WTC11 (cell line): ENCODE measurements at places on chromosomes 2 and 18. TPM values are rescaled to one million over a fixed set of nuclear protein-coding genes. Genes with fewer than 3 reads are reported as not detected.

LIMS4 gene
- 1.1 TPM in 2 of 3 replicates, not detected in the other for total RNA-seq

ARID5A gene
- 8.5 to 13.9 TPM (median 10.1 TPM) in 3 replicates for total RNA-seq

RUFY4 gene
- total RNA-seq: 0.31 to 0.64 TPM (median 0.57 TPM) in 3 replicates

PDE11A gene
- 0.13 to 0.53 TPM (median 0.53 TPM) in 3 replicates for total RNA-seq

IL1A gene
- total RNA-seq: 0.34 to 0.55 TPM (median 0.42 TPM) in 3 replicates

DTNA gene
- 16.1 to 16.9 TPM (median 16.2 TPM) in 3 replicates for total RNA-seq

DNA sequence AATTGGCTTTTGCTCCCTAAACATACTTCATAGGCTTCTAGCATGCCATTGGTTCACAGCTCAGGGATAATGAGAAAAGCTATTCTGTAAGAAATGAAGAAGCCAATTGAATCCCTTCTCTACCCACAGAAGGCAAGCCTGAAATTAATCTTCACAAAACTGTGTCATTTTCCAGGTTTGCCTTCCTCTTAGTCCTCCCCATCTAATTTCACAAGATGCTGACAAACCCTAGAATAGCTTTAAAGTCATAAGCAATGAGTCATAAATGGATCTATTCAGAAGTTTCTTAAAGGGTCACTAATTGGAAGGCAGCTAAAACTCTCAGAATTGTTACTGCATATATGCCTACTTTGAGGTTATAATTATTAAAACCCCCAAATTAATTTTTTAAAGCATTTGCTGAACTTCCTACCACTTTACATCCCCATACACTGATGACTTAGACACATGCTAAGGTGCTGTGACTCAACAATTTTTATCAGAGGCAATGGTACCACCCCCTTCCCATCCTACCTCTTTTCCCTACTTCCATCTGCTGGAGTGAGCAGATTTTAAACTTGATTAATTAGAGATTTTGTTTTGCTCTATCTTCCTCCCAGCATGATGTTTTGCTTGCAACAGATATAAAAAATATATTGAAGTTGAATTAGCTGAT lies 51.3 kb upstream of the NABP1 start:
- no peak for DNase-seq

- no peak for DNase-seq
Measured at GRCh38 chr18:55419947-55420664, 167.9 kb downstream of the TCF4 start.

DNA sequence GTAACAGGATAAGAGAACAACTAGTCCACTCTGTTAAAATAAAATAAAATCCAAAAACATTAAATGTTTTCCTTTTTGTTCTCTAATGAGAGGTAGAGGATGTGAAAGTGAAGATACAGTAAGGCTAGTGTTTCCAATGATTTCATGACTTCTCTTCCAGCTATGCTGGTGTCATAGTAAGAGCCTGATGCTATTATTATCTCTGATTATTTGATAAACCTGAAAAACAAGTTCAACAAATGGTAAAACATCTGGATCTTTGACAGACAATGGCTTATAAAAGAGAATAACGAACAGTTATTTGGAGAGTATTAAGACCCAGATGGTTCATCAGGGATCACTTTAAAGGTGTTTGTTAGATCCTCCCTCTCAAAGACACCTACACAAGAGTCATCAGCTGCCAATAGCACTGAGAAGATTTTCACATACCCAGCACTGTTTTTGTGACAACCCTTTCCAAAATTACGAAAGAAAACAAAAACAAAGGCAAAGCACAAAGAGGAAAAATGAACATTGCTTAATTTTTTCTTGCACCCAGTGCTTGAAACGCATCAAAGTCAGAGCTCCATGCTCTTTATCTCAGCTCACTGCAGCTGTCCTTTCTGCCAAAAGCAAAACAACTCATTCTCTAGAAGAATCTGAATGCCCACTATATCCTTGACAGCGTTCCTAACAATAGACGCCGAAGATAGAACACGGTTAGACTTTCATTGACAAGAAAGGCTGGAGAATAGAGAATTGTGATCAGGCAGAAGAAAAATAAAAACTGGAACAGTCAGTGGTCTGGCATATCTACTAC lies 168.6 kb downstream of the SLC8A1 start:
- DNase-seq: no peak

- no peak for DNase-seq
Measured at GRCh38 chr18:28735731-28736130, 558.8 kb upstream of the CDH2 start.

DNA sequence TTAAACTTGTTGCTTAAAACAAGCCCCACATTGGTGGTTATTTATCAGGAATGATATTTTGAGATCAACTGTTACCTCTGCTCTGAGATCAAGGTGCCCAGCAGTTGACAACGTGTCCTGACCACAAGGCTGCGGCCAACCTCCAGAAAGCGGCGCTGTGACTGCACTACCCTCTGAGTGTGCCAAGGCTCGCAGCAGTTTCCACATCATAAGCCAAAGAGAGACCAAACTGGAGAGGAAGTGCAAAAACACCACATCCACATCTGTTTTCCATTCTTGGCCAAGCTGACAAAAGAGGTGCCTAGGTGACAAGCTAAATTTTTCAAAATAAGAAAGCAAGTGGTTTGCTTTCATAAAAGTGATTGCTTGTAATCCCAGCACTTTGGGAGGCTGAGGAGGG lies 410.8 kb upstream of the POU3F3 start:
- DNase-seq: no peak

- DNase-seq: no peak
Measured at GRCh38 chr2:113105047-113105785, 22.2 kb upstream of the IL1RN start.

- no peak for DNase-seq
Measured at GRCh38 chr2:47070920-47071824, 83.9 kb downstream of the STPG4 start.

- no peak for DNase-seq
Measured at GRCh38 chr2:69165091-69165880, 152.3 kb downstream of the ANTXR1 start.

DNA sequence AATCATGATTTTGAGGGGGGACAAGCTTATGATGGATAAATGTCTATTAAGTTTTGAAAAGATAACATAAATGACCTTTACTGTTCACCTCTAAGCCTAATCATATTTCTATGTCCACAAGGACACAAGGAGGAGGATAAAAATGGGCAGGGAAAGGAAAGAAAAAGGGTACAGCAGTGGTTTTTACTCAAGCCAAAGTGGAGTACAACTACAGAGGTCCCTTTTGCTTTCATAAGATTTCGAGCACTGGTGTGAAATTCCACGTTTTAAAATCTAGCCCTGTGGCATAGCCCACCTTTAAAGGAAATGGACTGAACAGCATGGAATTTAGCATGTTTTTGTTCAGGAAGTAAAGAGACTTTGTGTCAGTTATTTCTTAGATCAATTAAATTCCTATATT lies 19.2 kb downstream of the FN1 start:
- DNase-seq: no peak

GRCh38 chr18:48815179-48815515 lies 135.6 kb downstream of the SMAD7 start:
- DNase-seq: no peak

- no peak for DNase-seq
Measured at GRCh38 chr2:132978840-132979239, 308.8 kb upstream of the LYPD1 start.

GRCh38 chr2:60595953-60596352 lies 42.5 kb upstream of the BCL11A start:
- DNase-seq: no peak

GRCh38 chr2:30265052-30266015 lies 34.0 kb downstream of the LBH start:
- no peak for DNase-seq
